ENCODE measurements at places on chromosomes 2 and 18.
A peak's percentile ranks its signal among the peaks of the same experiment; 100 is the strongest.

DNA sequence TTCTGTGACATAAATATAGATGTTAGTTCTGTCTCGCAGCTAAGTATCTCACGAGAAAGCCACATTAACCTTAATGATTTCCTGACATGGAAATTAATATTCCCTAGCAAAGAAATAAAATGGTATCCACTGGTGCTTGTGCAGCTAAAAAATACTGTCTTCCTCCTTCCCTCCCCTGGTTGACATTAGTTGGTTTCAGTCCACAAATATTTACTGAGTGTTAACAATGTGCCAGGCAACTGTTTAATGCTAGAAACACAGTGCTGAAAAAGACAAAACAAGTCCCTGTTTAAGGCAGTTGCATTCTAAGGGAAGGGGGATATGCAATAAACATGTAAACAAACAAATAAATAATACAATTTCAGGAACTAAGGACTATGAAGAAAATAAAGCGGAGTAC lies 44.2 kb upstream of the VPS54 start:
- DNase-seq = no peak

DNA sequence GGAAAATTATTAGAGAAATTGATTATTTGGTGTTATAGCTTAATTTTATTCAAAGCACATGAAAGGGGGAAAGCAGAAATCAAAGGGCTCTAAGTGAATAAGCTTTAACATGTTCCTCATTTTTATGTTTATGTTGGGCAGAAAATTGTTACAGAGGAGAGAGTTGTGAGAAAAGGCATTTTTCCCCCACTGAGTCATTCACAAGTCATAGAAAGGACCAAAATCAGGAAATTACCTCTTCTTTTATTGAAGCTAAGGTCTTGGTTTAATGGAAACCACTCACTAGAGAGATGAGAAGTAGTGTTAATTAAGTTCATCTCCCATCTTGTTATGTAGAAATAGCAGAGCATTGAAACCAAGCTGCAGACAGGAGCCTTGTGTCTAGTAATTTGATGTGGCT lies 175.3 kb upstream of the THUMPD2 start:
- peak; percentile 8 for DNase-seq

DNA sequence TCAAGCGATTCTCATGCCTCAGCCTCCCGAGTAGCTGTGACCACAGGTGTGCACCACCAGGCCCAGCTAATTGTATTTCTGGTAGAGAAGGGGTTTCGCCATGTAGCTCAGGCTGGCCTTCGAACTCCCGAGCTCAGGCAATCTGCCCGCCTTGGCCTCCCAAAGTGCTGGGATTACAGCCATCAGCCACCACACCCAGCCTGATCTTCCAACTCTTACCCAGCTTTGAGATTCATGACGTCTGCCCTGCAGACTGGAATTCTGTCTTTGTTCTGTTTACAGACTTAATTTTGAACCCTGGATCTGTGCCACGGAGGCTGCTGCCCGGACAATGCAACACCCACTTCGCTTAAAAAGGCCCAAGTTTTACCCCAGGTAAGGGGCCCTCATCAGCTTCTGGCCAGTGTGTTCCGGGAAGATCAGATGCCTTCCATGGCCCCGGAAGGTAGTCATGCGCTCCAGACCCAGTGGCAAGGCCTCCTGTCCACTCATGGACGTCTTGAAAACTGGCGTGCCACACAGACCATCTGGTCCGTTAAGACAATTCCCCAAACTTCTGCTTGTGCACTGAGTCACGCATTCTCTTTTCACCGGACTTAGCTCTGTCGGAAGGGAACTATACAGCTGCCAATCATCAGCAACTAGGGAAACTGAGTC lies 5.5 kb downstream of the PXDN start:
- DNase-seq = no peak

DNA sequence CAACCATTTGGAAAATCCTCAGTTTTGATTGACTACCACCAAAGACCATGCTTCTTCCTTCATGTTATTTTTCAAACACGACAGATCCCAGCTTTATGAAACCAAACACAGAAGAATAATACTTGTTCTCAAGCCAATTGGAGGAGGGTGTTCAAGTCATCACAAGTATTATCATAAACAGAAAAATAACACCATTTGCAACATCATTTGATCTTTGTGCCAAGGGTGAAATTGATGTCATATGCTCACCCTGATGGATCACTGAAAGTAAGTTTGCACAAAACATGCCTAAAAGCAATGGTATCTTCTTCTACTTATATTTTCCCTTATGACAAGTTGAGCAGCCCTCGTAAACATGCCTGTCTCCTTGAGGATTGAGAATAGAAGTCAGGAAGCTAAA lies 448.0 kb upstream of the ZEB2 start:
- no peak for DNase-seq

DNA sequence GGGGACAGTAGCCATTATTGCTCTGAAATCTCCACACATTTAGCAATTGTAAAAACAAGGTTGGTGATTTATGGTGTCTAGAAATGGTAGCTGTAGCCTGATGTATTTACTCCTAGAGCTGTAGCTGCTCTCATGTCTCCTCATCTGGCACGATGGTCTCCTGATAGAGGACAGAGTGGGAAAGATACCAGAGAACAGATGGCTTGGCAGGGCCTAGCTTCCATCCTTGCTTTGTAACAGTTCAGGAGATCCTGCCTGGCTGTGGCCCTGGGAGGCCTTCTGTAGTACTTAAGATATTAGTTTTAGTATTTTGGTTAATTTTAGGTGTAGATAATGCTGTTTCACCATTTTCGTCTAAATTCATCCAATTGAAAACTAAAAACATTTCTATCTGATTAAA lies 6.7 kb downstream of the ATG16L1 start:
- DNase-seq = no peak

- DNase-seq = peak; percentile 78
These were observed 40.4 kb upstream of the SMAD2 start for GRCh38 chr18:47970664-47971531.

DNA sequence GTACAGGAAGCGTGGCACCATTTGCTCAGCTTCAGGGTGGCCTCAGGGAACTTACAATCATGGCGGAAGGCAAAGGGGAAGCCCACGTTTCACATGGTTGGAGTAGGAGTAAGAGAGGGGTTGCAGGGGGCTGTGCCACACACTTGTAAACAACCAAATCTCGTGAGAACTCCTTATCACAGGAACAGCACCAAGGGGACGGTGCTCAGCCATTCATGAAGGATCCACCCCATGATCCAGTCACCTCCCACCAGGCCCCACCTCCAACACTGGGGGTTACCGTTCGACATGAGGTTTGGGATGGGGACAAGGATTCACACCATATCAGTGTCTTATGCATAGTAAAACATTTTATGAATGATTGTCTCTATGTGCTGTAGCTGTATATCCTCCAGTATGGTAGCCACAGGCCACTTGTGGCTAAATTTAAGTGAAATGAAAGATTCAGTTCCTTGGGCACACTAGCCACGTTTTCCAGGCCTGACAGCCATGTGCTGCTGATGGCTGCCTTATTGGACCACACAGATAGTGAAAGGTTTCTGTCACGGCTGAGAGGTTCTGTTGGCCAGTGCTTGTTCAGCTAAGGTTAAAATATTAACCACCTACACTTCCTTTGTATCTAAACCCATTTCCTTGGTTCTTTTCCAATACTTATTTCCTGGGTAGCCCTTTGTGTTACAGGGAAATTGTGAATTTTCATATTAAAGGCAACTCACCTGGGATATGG lies 77.3 kb downstream of the AGAP1 start:
- DNase-seq = no peak

- no peak for DNase-seq
These were observed 69.0 kb downstream of the REV1 start for GRCh38 chr2:99420751-99421299.

- no peak for DNase-seq
These were observed 124.5 kb downstream of the MIB1 start for GRCh38 chr18:21865043-21865442.
